Placental pericyte (primary cell): ENCODE measurements at places on chromosomes 12 and 14. TPM values are rescaled to one million over a fixed set of nuclear protein-coding genes. Genes with fewer than 3 reads are reported as not detected.

PTPN21 gene
- total RNA-seq = 11.6 and 14.5 TPM in 2 replicates

INHBC gene
- not detected in 2 replicates for total RNA-seq

LRRC9 gene
- not detected in 2 replicates for total RNA-seq

POTEM gene
- not detected in 2 replicates for total RNA-seq

JAG2 gene
- 1.4 and 1.5 TPM in 2 replicates for total RNA-seq
